SK-MEL-5 (cell line): ENCODE measurements at places on chromosomes 4 and X. TPM values are rescaled to one million over a fixed set of nuclear protein-coding genes. Genes with fewer than 3 reads are reported as not detected.
A peak's percentile ranks its signal among the peaks of the same experiment; 100 is the strongest.

DNA sequence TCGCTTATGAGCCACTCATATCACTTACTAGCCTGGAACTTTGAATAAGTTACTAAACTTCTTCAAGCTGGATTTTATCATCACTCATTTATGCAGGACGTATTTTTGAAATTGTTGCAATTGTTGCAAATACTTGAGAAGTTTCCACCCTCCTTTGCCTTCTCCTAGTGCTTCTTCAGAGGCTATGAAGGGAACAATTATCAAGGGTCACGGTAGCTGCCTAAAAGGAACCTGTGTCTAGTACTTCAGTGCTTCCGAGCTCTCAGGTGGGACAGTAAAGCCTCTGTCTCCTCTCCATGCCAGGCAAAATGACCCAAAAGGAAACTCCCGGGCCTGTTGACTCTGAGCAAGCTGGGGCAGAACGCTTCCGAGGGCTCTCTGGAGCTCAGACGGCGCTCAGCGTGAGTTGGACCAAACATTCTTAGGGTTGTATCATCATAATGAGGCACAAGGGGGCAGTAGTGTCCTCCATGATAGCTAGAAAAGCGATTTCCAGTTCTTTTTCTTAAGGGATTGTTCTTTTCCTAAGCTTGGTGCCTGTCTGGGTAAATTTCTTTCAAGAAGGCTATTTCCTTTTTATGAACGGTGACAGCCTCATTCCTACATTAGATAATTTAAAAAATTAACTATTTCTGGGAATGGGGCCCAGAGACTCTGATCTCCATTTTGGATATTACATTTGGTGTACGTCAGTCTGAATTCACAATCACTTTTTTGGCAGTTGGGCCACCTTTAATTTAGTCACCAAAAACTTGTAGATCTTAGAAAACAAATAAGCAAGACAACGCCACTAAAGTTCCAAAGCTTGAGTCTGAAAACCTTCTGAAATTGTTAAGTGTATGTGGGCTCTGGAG is 73.1 kb downstream of the PACRGL start:
- DNase-seq: peak; percentile 69

DNA sequence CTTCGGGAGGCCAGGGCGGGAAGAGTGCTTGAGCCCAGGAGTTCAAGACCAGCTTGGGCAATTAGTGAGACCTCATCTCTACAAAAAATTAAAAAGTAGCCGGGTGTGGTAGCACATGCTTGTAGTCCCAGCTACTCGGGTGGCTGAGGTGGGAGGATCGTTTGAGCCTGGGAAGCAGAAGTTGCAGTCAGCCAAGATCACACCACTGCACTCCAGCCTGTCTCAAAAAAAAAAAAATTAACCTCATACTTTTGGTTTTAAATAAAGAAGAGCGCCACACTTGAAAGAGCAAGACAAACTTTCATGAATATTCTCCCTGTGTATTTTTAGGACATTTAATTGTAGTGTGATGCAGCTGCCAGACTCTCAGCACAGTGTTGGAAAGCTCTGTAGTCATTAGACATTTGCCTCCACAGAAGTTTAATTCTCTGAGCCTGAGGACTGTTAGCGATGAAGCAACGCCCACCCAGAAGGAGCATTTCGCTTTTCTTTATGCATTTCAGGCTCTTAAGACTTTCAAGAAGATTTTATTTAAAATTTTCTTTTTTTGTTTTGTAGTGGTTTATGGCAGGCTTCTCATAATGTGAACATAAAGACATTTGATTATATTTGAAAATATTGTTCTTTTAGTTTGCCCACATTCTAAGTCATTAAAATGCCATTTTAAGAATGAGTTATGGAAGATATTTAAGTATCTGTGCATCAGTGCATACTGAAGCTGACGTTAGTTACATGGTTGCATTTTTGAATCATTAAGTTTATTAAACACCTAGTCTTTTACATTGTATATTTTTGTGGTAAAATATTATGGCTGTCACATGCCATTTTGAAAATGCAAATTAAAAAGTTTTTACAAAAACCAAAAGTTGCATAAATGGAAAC is 45.8 kb downstream of the DCLK2 start:
- no peak for DNase-seq

SERTM2 gene
- total RNA-seq: 0.03 TPM in 1 of 2 replicates, not detected in the other

GRCh38 chr4:85724791-85725563 is 250.0 kb downstream of the ARHGAP24 start:
- no peak for DNase-seq

DNA sequence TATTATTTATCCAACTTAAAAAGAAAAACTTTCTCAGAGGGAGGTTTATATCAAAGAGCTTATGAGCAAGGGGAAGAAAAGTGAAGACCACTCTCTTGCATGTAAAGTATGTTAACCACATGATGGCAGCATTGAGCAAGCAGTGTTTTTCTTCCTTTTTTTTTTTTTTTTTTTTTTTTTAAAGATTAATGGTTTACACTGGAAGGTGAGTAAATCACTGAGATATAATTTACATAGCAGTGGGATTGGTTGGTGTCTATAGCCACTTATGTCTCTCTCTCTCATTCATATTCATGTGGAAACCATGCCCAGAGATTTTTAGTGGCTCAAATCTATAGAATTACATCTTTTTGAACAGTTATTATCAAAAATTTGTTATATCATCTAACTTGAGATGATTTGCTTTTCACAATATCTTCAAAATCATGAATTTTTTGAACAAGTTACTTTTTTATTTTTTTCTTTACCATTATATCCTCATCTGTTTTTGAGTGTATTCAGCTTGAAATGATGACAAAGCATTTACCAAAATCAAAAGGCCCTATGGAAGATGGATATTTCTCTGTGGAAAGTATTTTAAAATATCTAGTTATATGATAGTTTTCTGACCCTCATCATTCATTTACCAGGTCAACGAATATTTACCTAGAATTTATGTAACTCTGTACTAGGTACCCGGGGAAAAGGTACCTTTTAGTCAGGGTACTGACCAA is 31.6 kb downstream of the MTHFD2L start:
- peak; percentile 64 for DNase-seq

- DNase-seq: peak; percentile 51
These were observed 141.5 kb downstream of the RPS6KA6 start for GRCh38 chrX:84046403-84046984.

GRCh38 chr4:30840571-30840970 is 120.4 kb downstream of the PCDH7 start:
- peak; percentile 44 for DNase-seq

INTU gene
- total RNA-seq: 2.8 and 3.2 TPM in 2 replicates

GRCh38 chrX:153573984-153574383 is 25.0 kb downstream of the CCNQ start:
- DNase-seq: peak; percentile 3

- DNase-seq: no peak
These were observed 64.9 kb downstream of the DOCK11 start for GRCh38 chrX:118560489-118560888.

IL3RA gene
- 0.26 TPM in 1 of 2 replicates, not detected in the other for total RNA-seq

DNA sequence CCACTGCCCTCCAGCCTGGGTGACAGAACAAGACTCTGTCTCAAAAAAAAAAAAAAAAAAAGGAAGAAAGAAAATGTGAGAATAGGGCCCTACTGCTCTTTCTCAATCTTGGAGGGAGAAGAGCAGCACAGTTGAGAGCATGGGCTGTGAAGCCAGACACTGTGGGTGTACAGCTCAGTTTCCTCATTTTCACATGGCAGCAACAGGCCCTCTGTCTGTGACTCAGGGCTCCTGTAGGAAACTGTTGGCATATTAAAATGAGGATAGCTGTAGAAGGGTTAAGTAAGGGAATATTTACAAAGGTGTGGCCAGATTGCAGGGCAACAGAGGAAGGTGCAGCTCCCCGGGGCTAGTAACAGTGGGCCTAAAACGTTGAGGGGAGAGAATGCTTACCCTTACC is 3.4 kb downstream of the AKAP14 start:
- no peak for DNase-seq

DIAPH2 gene
- 21.8 and 23.2 TPM in 2 replicates for total RNA-seq

DNA sequence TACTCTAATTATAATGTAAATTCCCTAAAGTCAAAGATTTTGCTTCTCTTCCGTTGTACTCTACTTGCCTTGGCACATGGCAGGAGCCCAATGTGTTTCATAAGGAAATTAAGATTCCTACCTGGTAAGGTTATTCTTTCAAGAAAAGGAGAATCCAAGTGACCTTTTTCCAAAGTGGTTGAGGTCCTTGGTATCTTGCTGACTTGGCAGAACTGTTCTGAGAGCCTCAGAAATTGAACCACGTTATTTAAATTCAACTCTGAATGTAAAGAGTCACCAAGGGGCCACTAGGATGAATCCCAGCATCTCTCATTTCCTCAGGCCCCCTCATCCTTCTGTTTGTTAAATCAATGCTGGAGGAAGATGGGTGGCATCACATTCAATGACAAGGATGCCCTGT is 418.2 kb upstream of the MAGEB2 start:
- no peak for DNase-seq

FRG2 gene
- total RNA-seq: 0.05 TPM in 1 of 2 replicates, not detected in the other

- DNase-seq: no peak
These were observed 67.0 kb downstream of the SLC7A11 start for GRCh38 chr4:138174981-138175794.

DNA sequence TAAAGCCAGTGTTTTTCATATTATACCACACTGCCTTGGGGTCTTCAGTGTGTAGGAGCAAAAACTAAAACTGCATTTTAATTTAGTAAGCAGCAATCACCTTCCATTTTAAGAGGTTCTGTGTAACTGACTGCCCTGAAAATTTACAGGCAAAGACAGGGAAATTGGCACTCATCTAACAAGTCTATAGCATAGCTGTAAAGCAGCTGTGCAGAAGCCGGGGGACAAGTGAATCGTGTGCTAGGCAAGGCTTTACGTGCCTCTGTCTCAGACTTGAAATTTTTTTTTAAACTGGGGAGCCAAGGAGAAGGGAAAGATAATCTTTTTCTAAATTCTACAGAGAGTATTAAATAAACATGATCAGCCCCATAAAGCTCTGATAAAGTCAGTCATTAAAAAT is 39.7 kb downstream of the TSPAN5 start:
- DNase-seq: no peak

RNF150 gene
- total RNA-seq: 15.3 and 16.3 TPM in 2 replicates
